ENCODE measurements at places on chromosomes 4 and X.

GRCh38 chr4:55545151-55545550 lies 1.6 kb downstream of the CLOCK start:
- no peak for DNase-seq

DNA sequence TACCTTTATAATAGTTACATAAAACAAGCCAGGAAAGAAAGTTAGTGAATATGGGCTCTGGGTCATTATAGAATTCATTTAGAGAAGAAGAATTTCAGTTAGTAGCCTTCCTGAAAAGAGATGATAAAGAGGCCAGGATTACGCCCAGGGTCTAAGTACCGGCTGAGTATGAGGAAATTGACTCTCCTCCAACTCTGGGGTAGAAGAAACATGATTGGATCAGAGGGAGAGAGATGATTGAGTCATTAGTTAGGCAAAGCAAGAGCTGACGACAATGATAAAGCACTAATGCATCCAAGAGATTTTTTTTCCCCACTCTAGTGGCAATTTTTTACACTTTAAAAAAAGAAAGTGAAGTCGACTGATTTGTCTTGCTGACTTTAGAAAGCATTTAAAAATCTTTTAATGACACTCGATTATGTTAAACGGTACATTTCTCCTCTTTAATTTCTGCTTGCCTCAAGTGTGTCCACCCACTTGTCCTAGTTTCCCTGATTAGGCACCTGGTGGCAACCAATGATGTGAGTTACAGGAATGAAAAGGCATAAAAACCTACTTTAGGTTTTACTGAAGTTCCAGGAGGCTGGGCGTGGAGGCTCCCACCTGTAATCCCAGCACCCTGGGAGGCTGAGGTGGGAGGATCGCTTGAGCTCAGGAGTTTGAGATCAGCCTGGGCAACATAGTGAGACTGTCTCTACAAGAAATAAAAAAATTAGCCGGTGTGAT lies 37.3 kb upstream of the IGFBP7 start:
- no peak for DNase-seq

- no peak for DNase-seq
Measured at GRCh38 chr4:3250956-3251690, 2.2 kb downstream of the MSANTD1 start.

- DNase-seq: peak; percentile 58
Measured at GRCh38 chr4:169657470-169658107, 37.2 kb downstream of the CLCN3 start.

GRCh38 chrX:130190801-130191200 lies 19.0 kb downstream of the RAB33A start:
- no peak for DNase-seq

DNA sequence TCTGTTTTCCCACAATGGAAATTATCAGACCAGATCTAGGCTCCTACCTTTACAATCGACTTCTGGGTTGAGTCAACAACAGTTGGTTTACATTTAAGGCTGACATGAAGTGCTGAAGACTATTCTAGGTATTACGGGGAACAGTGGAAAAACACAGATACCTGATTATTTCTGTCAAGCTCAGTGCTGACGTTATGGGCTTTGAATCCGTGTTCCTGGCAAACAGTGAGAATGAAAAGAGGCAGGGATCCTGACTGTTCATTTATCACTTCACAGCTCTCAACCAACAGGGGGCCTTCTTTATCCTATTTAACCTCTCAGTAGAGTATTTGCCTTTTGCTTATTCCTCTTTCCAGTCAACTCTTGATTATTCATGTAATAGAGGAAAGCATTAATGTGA lies 43.1 kb downstream of the TMEM164 start:
- peak; percentile 17 for DNase-seq

- no peak for DNase-seq
Measured at GRCh38 chrX:108313669-108314068, 124.6 kb downstream of the COL4A6 start.

DNA sequence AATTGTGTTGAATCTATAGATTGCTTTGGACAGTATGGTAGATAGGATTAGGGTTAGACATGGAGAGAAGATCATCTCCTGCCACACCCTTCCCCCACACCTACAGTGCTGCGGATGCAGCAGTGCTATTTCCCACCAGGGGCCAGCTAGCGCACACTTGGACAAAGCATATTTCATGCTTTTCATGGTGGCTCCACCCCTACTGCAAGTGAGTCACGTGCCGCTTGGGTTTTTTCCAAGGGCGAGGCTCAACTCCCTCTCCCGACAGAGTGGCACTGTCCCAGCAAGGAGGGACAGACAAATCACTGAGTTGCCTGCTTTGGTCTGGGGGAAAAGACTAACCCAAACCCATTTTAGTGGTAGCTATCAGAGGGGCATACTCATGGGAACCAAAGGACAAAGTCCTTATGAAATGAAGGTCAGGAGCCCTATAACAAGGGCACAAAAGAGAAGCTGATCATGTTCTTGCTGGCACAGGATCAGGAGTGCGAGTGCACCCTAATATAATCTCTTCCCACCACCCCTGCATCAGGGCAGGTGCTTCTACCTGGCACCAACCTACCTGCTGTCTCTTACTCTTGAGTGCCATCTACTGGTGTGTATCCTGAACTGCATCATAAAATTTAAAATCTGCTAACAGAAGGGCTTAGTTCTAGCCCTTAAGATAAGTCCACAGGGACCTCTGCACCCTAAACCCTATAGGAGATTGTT lies 55.1 kb upstream of the PGAM4 start:
- peak; percentile 19 for DNase-seq

DNA sequence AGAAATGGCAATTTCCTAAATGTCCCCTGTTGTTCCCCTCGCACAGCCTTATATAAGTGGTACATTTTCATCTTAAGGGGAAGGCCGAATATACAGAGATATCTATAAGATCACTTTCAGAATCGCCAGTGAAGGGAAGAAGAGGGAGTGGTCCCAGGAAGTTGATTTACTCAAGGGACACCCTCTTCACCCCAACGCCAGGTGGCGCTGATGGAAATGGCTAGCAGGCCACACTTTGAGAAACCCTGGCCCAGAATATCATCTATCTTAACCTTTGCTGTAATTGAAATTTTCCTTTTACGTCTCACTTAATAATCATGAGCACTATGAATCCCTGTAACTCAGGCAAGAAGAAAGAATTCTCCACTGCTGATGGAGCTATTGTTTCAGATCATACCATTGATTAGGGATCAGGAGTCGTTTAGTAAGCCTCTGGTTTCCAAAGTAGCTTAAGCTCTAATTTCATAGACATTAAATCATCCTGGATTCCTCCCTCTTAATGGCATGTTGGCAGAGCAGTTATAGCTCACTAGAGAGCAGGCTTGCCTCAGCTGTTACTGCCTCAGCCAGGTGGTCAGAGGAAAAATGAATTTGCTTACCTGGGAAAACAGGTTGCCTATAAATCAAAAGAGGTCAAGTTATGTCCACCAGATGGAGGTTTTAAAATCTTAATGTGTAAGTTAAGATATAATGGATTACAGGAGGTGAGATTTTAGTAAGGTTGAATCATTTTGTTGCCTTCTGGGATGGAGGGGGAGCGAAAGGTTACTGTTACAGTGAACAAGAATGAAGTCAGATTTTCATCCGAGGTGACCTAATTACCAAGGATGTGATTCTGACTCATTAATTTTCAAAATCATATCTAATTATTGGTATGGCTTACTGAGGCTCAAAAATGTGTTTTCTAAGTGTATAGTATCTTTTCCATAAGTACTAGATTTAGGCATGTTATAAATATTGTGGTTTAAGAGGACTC lies 941.2 kb upstream of the TENM3 start:
- DNase-seq: peak; percentile 30

DNA sequence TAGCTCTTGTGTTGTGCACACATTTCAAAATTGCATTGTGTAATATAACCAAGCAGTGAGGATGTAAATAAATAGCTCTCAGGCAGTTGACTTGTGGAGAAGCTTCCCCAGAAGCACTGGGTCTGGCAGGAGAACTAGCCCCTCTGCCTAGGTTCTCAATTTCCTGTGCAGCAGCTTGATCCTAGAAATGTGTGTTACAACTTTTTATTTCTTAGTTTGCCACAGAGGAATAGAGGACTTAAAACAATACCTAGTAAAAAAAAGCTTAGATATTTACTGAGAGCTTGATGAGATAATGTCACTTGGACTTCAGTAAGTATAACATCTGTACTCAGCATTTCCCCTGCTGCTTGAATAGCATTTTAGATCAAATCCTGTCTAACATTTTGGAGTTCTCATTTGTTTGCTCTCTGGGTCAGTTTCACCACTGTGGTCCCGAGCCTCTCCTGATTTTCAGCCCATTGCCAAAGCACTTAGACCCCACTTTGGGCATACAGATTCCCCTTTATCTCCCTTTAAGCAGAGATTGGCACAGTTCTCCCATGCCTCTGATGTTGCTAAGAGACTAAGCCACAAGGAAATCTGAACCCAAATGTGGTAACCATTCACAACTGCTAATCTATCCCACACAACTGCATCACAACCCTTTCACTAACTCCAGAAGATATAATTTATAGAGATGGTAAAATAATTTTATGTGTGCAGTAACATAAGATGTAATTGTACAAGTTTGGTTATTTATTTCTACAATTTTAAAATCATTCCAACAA lies 98.2 kb upstream of the NRK start:
- DNase-seq: no peak

DNA sequence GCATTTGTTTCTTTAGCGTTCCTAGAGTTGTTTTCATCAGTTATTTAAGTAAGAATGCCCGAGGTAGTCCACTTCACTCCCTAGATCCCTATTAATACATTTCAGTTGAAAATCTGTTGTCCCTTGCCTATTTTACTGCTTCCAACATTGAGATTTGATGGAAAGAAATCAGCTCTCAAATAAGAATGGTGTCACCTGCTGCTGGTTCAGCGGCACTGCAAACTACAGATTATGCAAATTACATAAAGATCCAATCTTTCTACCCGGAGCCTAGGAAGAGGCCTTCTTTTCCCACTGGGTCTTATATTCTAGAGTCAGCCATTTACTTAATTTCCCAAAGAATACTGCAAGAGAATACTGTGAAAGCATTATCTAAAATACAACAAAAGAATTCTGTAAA lies 597.6 kb upstream of the MAGEB2 start:
- no peak for DNase-seq

GRCh38 chrX:48046846-48047245 lies 24.6 kb downstream of the ZNF630 start:
- no peak for DNase-seq

DNA sequence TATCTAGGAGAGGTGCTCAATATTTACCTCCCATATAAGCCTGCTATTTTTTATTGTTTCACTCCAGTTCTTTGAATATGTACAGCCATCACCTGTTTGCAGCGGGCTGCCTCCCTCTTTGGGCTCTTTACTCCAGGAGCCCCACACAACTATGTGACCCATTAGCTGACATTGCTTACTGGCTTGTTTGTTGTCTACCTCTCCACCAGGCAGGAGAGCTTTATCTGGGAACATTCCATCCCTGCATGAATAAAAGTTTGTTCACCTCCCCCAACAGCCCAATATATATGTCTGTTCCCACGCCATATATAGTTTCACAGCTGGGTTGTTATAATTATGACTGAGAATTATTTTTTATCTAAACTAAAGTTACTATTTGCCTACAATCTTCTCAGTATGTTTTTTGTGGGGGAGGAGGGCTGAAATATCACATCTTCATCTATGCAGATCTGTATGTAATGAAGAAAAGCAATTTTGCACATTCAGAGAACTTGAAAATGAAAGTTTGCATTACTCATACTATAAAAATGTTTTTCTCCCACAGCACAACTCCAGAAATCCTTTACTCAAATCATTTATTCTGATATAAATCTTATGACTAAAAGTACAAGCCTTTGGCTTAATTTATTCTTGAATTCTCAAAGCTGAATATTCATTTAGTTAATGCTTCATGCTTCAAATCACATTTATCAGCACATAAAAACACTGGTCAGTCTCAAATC lies 61.2 kb upstream of the DAPP1 start:
- DNase-seq: no peak

GRCh38 chr4:156971676-156972378 lies at the start of gene PDGFC:
Gene PDGFC, minus strand, starts transcription at chr4:156971799. Its CDS starts 896 bp downstream, at chr4:156970903.
- peak; percentile 55 for DNase-seq

DNA sequence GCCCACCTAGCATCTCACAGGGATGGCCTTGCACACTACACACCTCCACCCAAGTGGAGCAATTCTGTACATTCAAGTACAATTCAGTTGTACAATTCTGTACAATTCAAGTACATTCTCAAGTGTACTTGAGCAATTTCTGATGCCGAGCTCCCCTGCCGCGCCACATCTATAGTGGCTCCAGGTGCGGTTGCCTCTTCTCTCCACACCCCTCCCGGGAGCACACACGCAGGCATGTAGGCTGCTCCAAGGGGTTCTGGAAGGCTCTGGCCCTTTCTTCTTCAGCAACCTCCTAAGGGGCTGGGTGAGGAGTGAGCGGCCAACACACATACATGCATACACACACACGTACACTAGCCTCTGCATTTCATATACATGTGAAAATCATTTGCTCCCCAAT lies 18.9 kb upstream of the DUSP9 start:
- DNase-seq: no peak

DNA sequence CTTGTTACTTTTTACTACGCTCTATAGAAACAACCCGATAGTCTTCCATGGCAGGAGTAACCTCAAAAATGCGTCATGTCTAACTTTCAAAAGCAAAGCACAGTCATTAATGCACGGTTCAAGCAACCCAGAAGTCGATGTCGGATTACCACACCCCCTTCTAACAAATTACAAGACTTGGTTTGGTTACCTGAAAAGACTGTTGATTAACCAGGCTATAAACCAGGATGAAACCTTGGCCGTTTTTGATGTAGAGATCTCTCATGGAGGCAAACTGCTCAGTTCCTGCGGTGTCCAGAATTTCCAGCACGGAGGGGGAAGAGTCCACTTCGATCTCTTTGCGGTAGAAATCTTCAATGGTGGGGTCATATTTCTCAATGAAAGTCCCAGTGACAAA lies 2.4 kb downstream of the RAP2C start:
- DNase-seq: peak; percentile 56

GRCh38 chrX:70001269-70001668 lies 48.5 kb downstream of the AWAT2 start:
- no peak for DNase-seq

DNA sequence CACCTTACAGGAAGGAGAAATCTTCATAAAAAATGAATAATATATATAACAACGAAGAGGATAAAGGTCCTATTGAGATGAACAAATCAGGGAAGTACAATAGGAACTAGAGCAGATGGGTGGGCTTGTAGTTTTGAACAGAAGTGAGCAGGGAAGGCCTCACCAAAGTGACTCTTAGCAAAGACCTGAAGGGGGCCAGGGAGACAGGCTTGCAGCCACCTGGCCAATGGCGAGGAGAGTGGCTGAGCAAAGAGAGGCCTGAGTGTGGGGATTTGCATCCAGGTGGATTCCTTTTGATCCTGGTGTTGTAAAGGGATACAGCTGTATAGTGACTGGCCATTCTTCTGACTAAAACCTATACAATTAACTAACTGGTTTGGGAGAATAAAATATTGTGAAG lies 354.1 kb downstream of the CAMK2D start:
- DNase-seq: no peak

GRCh38 chr4:13706120-13706519 lies 78.6 kb upstream of the BOD1L1 start:
- DNase-seq: no peak

Data from inflammatory macrophage treated with lipopolysaccharide for 4 hours (primary cell).